ENCODE measurements at places on chromosomes 5 and 9. TPM values are rescaled to one million over a fixed set of nuclear protein-coding genes. Genes with fewer than 3 reads are reported as not detected.

DNA sequence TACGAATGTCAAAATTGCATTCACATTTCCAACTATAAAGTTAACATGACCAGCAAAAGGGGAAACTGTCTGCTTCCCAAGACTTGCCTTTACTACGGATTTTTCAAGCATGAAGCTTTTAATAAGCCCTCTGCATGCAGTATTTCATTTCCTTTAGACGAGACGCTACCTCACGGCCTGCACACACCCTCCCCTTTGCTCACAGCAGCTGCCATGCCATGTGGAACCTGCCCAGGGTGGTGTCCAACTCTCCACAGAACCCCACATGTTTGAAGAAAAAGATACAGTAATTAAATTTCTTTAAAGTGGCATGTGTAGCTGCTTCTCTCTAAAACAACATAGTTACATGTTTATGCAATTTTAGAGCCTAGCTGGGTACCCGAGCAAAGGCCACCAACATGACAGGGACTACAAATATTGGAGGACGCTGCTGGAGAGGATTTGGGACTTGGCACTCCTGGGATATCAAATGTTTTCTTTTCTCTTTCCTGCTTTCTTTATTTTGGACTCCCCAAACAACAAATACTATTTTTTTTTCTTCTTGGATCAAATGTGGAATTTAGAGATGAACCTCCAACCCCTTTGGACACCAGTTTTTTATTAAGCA, 256.9 kb upstream of the PCSK5 start:
- DNase-seq = no peak

Gene SLC9A3
- 1.4 TPM for total RNA-seq

DNA sequence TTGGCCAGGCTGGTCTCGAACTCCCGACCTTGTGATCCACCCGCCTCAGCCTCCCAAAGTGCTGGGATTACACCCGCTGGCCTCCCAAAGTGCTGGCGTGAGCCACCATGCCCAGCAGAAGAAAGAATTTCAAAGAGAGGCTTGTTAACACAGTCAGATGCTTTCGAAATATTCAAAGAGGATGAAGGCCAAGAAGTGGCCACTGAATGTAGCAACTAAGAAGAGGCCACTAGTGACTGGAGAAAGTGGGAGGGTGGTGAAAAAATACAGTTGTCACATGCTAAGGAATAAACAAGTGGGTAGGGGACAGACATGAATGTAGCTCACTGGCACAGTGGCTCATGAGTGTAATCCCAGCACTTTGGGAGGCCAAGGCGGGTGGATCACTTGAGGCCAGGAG, 13.0 kb upstream of the TPM2 start:
- DNase-seq = no peak

Gene PCDHA5
- under 0.01 TPM for total RNA-seq

DNA sequence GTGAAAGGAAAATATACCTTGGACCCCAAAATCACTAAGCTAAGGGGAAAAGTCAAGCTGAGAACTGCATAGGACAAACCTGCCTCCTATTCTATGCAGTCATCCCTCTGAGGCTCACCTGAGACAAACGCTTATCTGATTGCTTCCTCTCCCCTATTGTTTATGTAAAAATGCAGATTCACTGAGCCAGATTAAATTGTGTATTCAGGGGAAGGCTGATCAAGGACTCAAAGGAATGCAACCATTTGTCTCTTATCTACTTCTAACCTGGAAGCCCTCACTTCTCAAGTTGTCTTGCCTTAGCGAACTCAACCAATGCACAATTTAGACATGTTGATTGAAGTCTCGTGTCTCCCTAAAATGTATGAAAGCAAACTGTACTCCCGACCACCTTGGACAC, 13.3 kb downstream of the SPARC start:
- no peak for DNase-seq

GRCh38 chr5:143168921-143169810, 234.3 kb downstream of the NR3C1 start:
- DNase-seq = no peak
